ENCODE measurements at places on chromosomes 3 and 15.

- DNase-seq = no peak
Observed at GRCh38 chr15:48242015-48242414, 35.9 kb downstream of the SLC12A1 start.

DNA sequence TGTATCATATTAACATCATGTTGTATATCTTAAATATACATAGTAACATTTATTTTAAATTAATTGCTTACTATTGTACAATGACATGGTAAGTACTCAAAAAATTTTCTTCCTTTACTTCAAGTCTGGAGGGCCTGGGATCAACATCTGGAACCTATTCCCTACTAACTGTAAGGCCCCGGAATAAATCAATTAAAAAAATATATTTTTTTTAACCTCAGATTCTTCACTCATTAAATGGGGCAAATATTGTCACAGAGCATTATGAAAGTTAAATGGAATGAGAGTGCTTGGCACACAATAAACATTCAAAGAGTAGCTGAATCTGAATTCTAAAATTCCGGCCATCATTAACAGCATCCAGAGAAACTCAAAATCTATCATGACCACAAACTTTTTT lies 16.5 kb downstream of the GSK3B start:
- no peak for DNase-seq

DNA sequence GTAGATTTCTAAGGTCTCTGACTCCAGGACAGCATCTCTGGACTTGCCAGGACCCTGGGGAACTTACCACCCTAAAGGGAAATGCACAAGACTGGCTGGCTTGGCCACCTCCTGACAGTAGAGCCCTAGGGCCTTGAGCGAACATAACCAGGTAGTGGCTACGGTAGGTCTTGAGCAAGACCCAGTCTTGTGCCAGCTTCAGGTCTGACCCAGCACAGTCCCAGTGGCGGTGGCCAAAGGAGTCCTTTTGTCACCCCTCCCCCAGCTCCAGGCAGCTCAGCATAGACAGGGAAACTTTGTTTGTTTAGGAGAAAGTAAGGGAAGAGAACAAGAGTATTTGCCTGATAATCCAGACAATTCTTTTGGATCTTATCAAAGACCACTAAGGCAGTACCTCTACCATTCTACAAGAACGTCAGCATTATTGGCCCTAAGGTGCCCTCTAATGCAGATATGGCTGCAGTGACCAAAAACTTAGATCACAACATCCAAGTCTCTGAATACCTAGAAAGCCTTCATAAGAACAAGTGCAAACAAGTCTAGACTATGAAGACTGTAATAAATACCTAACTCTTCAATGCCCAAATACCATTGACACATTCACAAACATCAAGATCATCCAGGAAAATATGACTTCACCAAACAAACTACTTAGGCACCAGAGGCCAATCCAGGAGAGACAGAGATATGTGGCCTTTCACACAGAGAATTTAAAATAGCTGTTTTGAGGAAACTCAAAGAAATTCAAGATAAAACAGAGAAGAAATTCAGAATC lies 38.7 kb upstream of the FBN1 start:
- DNase-seq = no peak

DNA sequence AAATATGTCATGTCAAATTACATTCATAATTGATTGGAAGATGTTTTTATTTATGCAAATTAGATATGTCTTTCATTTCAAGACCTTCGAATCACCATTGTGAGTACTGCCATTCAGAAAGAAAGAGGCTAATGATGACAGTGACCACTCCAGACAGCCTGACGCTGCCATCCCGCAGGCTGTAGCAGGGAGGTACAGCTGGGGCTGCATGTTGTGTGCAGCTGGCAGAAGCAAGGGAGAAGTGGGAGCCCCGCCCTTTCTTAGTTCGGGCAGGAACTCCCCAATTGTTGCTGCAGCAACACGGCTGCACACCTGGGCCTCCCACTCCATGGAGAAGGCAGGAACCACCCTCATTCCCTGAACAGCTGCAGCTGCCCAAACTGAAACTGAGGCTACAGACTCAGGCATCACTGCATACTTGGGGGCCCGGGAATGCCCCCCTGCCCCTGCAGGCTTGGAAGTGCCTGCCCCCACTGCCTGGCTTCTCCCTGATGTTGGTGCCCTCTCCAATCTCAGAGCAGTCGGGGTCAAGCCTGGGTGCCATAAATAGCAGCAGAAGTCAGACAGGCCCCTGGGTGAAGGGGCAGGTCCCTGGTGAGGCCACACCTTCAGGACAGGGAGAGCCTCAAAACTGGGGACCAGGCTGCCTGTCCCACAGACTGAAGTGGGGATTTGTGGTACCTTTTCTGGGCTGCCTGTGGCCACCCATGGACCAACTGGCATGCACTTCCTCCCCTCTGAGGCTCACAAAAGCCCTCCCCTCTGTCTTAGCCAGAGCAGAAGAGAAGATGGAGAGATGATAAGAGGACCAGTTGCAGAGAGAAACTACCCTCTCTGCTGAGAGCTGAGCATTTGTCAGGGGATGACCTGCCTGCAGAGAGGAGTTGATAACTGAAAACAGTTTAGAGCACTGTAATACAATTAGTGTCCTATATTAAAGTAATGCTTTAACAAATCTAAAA lies 964.6 kb downstream of the SI start:
- DNase-seq = no peak

DNA sequence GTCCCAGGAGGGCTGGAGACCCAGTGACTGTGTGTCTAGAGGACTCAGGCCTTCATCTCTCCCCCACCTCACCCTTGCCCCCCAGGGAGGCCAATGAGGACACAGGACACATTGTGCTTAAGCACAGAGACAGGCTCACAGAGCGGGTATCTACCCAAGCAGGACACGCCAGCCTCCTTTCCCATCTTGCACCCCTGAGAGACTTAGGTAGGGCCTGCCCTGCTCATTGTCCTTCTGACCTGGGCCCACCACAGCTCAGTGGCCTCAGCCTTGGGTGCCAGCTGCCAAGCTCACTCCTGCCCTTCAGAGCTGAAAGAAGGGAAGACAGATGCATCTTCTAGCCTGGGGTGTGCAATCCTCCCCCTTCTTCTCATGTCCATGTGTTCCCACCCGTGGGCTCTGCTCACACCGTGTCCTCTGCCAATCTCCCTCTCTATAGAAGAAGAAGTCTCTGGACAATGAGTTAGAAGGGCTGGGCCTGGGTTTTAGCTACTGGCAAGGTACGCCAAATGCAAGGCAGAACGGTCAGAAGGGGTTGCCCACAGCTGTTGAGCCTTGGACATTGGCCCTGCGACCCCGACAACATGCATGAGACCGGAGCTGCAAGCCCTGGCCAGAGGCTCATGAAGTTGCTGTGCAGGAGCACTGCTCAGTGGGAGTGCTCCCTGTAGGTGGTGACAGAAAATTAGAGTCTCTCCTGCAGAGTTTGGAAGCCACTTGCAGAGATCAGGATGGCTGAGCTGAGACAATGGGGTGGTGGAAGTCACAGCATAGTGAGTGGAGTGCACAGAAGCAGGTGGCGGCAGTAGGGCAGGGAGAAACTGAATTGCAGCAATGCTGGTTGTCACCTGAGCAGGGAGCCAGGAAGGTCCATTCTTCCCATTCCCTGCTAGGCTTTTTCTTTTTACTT lies 32.8 kb downstream of the ACSBG1 start:
- no peak for DNase-seq

DNA sequence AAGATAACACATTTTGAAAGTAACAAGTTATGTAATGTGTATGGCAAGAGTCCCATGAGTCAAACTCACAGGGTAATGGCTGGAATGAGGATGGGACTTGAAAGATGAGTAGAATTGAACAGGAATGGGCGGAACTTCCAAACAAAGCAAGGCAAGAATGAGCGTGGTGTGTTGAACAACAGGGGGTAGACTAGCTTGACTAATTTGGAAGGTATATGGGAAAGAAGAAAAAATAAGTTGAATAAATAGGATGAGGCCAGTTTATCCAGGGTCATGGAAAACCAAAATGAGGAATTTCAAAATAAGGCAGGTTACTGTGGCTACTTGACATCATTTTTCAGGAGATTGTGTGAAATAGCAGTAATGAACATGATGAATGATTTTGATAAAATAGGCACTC lies 2.5 kb upstream of the DPH6 start:
- DNase-seq = no peak

DNA sequence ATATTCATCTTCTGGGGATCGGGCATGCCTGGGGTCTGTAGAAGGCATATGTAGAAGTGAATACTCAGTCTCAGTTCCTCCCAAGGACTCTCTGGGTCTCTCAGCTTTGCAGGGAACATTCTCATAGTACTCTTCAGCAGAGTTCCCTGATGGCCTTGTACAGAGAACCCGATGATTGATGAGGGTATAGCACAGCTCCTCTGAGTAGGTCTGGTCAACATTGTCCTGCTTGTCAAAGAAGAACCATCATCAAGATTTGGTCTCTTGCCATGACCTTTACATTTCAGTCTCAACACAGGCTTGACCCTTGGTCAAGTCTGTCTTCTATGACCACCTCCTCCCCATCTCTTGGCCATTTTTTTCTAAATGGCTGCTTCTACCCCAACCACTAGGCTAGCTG lies 9.5 kb downstream of the GCSAM start:
- DNase-seq = no peak

DNA sequence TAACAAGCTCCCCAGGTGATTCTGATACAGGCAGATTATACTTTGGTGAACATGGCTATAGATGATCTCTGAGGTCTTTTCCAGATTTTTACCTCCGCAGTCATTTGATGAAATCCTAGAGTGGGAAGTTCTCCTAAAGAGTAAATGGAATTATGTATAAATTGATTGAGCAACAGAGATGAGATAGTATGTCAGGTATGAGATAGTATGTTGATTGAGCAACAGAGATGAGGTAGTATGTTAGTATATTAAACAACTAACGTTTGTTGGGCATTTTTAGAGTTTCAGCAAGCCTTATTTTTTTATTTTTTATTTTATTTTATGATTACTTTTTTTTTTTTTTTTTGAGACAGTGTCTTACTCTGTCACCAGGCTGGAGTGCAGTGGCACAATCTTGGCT lies 265.0 kb upstream of the SOX2 start:
- no peak for DNase-seq

DNA sequence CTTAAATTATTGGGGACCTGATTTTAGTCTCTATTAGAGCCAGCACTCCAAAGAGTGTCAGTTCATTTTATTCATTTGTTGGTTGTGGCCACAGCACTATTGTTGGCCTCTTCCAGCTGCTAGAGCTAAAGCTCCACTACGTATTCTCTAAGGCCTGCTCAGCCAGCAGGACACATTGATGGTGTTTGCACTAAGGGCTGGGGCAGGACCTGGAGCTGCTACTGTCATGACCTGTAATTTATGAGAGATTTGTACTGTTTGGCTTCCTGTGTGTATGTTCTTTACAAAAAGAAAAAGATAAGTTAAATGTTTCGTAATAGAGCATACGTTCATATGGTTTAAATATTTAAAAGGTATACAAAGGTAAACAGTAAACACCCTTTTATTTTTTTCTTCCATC lies 8.1 kb downstream of the GFM1 start:
- no peak for DNase-seq

- DNase-seq = no peak
Observed at GRCh38 chr15:38526158-38526557, 38.5 kb downstream of the RASGRP1 start.

DNA sequence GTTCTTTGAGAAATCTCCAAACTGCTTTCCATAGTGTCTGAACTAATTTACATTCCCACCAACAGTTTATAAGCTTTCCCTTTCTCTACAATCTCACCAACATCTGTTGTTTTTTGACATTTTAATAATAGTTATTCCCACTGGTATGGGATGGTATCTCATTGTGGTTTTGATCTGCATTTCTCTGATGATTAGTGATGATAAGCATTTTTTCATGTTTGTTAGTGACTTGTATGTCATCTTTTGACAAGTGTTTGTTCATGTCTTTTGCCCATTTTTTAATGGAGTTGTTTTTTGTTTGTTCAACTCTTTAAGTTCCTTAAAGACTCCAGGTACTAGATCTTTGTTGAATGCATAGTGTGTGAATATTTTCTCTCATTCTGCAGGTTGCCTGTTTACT lies 116.6 kb upstream of the TSC22D2 start:
- DNase-seq = no peak

- DNase-seq = no peak
Observed at GRCh38 chr15:80815106-80815505, 35.9 kb downstream of the CEMIP start.

- no peak for DNase-seq
Observed at GRCh38 chr3:137866933-137867332, 102.8 kb downstream of the SOX14 start.

DNA sequence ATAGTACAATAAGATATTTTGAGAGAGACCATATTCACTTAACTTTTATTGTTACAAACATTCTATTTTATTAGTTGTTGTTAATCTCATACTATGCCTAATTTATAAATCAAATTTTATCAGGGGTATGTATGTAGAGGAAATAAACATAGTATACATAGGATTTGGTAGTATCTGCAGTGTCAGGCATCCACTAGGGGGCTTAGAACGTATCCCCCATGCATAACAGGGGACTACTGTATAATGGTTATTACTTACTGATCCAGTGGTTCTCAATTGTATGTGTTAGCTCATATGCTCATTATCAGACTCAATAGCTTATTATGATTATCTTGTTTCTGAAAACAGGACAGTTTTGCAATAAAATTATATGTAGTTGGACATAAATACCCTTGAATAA lies 27.6 kb downstream of the CMC1 start:
- DNase-seq = no peak

DNA sequence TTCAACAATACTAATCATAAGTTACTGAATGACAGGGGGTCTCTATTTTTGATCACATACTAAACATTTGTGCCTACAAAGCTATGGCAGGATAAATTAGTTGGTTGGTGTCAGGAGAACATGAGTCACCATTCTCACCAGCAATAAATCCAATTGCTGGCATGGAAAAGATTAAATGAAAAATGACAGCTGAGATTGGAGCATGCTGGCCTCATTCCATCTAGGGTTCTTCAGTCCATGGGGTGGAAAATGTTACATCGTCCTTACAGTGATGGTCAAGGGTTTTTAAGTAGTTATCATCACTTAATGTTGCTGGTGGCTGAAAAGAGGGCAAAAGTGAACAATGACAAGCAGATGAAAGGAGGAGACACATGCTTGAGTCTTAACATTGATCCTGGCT lies 180.1 kb upstream of the BCL6 start:
- no peak for DNase-seq

- no peak for DNase-seq
Observed at GRCh38 chr3:72368331-72368975, 479.8 kb downstream of the SHQ1 start.
